ENCODE measurements at places on chromosomes 12 and 14.

DNA sequence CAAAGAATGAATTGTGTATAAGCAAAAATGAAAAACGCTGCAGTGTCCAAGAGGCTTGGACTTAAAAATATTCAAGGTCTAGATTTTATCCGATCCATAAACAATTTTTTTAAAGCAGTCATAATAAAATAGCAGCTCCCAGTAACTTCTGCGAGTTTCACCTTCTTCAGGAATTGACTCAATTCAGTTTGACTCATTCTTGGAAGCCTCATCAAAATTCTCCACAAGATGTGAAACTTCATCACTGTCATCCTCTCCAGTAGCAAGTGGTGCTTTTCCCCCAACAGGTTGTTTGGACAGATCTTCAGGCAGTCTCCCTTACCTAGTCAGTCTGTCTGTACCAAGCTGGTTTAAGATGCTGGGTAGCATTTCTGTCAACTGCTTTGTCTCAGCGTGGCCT, 93.5 kb upstream of the FOXG1 start:
- no peak for DNase-seq

DNA sequence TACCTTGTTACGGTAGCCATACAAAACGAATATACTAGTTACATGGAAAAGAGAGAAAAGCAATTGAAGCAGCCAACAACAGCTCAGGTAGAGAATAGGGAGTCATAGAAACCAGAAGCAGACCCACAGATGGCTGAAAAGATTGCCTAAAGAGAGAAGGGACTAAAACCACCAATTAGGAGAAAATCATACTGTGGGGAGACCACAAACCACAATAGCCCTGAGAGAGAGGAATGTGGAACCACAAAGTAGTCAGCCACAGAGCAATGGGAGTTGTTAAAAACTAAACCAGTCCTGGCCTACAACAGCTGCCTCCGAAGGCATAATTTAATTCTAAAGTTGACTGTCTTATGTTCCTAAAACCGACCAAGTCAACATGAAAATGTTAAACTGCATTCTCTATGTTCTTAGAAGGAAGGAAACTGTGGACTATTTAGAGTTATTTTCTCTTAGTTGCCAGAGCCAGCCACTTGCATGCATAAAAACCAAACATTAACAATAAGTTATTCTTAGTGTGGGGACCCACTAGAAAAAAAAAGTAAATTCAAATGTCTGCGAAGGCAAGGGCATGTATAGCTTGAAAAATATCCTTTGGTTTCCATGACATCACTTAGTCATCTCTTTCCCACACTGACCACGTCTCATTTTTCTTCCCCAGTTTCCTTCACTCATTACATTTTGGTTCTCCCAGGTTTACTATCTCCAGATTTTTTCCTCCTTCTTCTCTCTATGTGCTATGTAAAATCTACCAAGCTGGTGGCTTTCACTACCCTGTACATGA, 398.1 kb downstream of the NOVA1 start:
- DNase-seq, result no peak

DNA sequence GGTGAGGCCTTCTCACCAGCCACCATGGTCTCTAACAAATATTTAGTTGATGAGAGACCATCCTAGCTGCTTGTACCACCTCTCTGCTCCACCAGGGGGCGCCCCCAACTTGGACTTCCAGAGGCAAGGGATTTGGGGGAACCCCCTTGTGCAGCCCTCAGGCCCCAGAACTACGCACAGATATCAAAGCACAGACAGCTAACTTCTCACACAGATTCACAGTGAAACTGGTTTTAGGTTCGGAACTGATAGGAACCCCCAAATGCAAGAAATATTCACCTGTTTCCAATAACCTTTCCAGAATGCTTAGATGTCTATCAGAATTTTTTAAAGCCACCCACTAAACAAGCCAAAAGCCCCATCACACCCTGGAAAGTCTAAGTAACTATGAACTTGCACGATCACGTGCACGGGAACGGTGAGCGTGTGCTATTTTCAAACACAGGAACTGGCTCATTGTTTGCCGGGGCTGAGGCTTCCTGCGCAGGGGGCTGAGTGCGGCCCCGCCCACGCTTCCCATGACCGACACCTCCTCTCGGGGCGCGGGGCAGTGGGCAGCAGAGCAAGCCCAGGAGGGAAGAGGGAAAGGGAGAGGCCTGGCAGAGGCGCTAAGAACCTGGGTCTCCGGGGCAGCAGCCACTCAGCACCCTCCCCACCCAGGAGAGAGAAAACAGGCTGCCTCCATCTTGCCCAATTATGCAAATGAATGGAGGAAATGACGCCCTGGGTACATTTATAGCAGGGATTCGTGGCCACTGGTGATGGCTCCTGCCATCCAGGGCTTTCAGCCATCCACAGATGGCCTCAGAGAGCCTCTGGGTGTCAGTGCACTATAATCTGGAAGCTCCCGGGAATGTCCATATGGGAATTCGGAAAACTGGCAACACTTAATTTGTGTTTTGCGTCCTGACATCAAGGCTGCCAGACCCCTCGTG, 79.4 kb upstream of the GPR68 start:
- DNase-seq, result peak; percentile 76

DNA sequence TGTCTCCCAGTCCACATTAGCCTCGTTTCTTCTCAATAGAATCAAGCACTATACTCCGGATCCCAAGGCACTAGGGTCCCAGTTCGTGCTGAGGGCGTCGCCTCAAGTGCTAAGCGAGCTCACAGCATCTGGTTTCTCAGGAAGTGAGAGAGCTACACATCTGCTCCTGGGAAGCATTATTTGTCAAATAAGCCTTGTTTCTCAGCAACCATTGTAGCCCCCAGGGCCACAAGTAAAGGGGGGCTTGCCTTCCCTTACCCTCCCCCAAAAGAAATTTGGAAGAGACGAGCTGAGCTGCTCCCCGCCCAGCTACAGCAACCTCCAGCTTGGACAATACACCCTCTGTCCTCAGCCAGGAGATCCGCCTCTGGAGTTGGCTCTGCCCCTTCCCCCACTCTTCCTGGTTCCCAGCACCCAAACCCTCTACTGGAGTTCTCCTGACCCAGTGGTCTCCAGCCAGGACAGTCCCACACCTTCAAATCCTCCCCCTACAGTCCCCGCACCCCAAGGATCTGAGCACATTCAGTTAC, 5.7 kb upstream of the TNS2 start:
- DNase-seq, result no peak

DNA sequence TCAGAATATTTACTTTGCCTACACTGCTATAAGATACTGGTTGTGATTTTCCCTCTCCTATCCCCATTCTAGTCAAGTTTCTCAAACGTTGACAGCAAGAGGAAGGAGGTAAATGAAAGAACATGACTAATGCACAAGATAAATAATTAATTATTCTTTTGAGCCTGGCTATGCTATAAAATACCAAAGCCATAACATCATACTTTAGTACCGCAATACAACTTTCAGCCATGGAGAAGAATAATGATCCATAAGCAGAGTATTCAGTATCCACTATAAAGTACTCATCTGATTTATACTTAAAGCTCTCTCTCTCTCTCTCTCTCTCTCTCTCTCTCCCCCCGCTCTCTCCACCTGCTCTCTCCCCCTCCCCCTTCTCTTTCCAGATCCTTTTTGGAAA, 41.3 kb downstream of the TDG start:
- DNase-seq, result no peak

DNA sequence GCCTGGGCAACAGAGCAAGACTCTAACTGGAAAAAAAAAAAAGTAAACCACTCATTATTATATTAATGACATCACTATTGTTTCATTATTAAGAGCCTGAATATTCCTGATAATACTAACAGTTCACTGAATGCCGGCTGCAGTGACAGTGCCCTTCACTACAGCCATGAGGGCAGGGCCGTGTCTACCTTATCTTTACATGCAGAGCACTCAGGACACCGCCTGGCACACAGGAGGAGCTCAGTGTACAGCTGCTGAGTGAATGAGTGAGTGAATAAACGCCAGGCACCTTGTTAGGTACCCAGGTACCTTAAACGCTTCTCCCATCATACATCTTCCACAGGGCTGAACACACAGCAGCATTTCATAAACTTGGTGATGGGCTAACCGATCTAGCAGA, 23.2 kb downstream of the ZFYVE1 start:
- DNase-seq, result no peak

DNA sequence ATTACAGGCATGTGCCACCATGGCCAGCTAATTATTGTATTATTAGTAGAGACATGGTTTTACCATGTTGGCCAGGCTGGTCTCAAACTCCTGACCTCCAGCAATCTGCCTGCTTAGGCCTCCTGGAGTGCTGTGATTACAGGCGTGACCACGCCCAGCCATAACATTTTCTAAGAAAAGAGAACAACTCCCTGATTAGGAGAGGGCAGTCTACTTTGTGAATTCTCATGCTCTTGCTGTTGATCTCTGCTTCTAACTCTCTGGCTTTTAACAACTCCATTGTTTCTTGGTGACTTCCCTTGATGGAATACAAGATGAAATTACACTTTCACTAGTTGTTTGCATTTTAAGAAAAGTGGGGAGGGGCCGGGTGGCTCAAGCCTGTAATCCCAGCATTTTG, 33.6 kb downstream of the SSH1 start:
- DNase-seq, result no peak

GRCh38 chr12:14481201-14481600, 86.5 kb downstream of the PLBD1 start:
- no peak for DNase-seq
